COR-L47 (cell line): ENCODE measurements at places on chromosomes 7 and 10.

DNA sequence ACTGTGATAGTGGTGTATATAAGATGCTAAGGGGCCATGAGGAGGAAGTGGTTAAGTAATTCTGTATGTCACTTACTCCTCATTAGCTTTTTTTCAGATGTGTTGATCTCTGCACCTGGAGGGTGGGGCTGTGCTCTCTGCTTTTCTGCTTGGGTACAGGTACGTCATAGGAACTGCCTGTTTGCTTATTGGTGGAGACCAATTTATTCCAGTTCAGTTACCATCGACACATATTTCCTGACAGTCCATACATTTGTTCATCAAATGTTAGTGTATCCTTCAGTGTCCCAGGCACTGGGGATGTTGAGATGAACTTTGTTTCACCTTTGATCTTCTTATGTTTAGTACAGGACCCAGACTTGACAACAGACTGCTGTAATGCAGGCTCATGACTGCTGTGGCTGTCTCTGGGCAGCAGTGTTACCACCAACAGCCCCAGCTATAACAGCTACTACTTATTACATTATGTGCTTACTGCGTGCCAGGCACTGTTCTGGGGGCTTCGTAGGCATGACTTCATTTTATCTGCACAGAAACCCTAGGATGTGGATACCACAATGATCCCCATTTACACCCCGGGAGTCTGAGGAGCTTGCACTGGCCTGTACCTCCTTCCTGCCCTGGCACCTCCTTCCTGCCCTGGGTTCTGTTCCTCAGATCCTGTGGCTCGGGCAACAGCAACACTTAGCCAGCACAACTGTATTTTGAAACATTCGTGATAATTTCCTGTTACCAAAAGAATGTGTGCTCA, 87.4 kb downstream of the BUB3 start:
- no peak for DNase-seq

DNA sequence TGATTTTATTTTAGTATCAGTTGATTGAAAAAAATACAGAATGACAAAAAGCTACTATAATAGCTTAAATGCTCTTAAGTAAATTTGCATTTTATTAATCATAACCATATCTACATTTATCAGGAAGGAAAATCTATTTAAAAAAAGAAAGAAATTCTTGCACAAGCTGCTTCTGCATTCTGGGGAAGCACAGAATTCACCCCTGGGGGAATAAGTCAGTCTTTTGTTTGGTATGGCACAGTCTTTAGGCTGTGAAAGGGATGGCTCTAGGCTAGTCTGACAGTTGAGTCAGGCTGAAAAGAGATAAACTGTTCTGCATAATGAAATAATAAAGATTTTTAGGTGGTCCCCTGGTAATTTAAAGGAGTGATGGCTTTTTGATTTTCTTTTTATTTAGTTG, 37.9 kb downstream of the HTR7 start:
- no peak for DNase-seq

DNA sequence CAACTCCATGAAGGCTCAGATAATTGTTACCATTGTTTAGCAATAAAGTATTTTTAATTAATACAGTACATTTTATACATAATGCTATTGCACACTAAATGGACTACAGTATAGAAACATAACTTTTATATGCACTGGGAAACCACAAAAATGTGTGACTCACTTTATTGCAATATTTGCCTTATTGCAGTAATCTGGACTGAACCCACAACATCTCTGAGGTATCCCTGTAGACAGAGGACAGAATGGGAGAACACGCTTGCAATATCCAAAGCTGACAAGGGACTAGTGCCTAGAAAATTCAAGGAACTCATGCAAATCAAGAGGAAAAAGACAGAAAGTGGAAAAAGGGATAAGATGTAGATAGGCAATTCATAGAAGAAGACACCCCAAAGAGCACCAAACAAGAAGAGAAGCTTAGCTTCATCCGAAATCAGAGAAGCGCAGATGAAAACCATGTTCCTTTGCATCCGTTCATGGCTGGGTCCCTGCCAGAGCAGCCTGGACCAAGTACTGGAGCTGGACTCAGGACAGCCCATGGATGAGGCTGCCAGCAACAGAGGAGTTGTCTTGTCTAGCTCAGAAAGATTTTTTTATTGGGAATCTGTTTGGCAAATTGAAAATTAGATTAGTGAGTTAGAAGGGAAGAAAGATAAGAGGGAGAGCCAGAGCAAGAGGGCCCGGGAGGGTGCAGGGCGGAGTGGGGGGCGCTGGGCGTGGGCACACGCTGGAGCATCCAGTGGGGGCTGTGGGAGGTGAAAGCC, 16.0 kb upstream of the GALNTL5 start:
- DNase-seq = no peak

GRCh38 chr7:139125657-139126056, 16.1 kb upstream of the ZC3HAV1 start:
- no peak for DNase-seq

GRCh38 chr10:96387161-96387560, 28.4 kb upstream of the OPALIN start:
- no peak for DNase-seq

DNA sequence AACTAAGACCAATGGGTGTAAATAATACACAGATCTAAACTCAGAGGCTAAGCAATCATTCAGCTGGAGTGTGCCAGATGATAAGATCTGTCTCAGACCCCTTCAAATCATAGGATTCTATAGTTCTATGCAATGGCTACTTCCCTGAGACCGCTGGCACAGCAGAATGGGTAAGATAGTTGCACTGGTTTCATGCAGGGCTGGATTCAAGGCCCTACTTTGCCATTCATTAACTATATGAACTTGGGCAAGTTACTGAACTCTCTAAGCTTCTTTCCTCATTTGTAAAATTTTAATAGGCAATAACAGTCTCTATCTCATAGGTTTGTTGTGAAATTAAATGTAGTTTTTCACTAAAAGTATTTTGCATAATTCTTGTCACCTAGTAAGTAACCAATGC, 62.0 kb downstream of the TFEC start:
- no peak for DNase-seq

GRCh38 chr10:35129185-35129674, 2.6 kb downstream of the CREM start:
- DNase-seq = no peak

GRCh38 chr10:14518149-14518548, 187.4 kb upstream of the FRMD4A start:
- DNase-seq = no peak

GRCh38 chr7:73706126-73707044, 13.1 kb downstream of the STX1A start:
- peak; percentile 23 for DNase-seq

- no peak for DNase-seq
Measured at GRCh38 chr7:27910326-27910725, 170.4 kb downstream of the TAX1BP1 start.

- no peak for DNase-seq
Measured at GRCh38 chr7:150657526-150657925, 25.3 kb upstream of the GIMAP6 start.

DNA sequence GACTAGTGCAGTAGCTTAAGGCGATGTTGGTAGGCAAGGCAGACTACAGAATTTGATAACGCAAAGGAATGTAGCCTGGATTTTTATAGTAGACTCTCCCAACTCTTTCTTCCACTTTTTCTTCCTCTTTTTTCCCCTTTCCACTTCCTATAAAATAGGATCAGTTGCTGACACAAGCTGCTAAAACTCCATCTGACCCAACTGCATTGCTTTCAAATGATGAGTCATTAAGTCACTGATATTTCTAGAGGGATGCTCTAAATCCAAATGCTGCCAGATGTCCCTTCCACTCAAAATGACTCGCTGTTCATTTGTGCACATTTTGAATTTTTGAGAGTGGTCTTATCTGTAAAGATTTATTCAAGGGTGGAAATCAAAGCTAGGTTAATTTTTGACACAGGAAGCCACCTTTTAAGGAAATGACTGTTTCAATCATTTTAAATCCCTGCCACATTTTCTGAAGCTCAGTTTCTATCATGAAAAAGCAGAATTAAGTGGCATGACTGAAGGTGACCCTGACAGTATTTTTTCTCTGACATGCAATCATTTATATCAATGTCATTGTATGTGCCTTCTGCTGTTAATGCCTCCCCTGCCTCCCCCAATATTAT, 25.8 kb upstream of the SFMBT2 start:
- DNase-seq = no peak

DNA sequence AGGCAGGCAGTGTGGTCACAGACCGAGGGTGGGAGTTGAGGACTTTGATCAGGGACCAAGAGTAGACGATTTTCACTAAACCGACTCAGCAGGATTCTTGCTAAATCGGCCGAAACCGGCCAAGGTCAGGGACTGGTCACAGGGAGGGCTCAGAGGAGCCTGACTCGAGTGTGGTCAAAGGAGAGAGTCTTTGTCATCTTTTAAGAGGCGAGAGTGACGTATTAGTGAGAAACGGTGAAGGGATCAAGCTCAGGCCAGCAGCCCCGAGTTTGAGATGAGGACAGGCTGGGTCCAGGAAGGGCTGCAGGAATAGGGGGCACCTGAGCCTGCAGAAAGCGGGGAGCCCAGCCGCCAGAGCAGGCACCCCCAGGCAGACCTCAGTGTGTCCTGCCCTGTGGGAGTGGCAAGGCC, 41.6 kb upstream of the FAM20C start:
- DNase-seq = no peak

DNA sequence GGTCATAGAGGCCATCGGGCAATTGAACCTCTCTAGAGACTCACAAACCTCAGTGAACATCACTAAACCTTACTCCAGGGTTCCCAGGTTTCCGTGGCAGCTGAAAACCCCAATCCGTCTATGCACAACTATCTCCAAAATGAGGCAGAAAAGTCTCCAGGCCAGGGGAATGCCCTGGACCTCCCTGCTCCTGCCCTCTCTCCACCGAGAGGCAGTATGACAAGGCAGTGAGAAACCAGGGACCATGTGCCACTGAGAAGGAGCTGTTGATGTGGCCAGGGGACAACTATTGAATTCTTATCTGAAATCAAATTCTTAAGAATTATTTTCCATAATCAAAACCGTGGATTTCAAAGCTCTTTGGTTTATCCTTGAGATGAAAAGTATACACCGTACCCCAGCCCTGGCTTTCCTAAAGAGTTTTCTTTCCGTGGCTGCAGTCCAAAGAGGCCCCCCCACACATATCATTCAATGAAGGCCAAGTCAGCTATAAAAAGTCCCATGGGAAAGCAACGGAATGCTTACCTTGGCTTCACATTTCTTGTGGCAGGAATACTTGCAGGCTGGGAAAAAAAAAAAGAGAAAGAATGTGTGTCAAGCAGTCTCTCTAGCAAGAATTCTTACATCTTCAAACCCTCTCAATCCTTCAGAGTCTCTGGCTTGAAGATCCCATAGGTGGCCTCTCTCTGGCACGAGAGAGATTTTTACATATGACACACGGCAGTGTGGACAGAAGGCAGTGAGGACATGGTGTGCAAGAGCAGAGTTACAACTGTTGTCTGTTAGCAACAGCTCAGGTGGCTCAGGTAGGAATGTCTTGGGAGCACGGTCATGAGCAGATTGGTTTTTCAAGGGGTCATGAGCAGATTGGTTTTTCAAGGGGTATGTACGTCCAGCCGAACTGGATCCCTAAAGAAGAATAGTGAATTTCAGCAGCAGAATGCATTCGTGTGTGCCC, 75.2 kb downstream of the TNS3 start:
- no peak for DNase-seq

GRCh38 chr7:107185716-107186115, 16.9 kb downstream of the HBP1 start:
- no peak for DNase-seq

- no peak for DNase-seq
Measured at GRCh38 chr10:27158421-27158820, 3.3 kb downstream of the MASTL start.

DNA sequence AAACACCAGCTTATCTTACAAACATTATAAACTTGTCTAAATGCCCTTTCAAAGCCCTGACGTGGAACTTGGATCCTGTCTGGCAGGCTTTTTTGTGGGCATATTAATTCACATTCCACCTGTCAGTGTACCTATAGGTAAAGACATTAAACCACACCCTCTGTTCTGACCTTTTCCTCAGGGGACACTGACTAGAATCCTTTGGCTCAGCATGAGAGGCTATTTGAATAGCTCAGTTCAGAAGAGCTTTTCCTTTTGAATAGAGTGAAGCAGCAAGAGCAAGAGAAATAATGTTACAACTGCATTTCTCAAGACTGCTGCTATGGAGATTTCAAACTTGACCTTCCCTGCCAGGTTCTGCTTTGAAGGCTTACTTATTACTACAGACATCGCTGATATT, 76.9 kb downstream of the CYP51A1 start:
- peak; percentile 6 for DNase-seq

DNA sequence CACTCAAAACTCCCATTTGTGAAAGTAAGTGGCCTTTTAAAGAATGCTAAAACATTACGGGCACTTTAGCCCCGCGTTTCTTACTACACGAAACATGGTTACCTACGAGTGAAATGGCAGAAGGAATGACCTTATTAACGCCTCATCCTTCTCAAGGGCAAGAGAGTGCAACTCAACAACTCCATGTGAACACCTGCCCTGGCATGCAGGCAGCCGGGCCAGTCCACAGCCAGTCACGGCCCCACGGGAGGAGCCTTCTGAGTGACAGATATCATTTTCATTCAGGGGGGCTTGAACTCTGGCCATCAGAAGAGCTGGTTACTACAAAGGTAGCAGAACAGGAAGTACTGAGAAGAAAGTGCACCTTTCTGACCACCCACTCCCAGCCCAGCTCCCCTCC, 236.1 kb downstream of the PTPRN2 start:
- DNase-seq = no peak

- no peak for DNase-seq
Measured at GRCh38 chr7:11625669-11626068, 206.3 kb downstream of the THSD7A start.

DNA sequence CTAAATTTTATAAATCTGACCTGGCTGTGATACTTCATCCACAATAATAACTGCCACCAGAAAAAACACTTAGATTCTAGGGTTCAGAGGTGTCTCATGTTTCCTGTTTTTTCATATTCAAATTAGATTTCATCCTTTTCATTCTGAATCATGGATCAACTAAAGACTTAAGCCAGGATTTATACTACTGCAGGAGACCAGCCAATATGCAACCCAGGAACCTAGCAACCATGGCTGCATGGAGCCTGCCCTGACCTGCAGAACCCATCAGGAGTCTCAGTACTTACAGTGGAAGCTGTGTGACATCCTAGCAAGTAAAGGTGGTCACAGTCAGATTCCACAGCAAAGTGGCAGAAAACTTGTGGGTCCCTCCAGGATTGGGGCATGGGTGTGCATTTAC, 40.5 kb upstream of the RNF148 start:
- peak; percentile 7 for DNase-seq

DNA sequence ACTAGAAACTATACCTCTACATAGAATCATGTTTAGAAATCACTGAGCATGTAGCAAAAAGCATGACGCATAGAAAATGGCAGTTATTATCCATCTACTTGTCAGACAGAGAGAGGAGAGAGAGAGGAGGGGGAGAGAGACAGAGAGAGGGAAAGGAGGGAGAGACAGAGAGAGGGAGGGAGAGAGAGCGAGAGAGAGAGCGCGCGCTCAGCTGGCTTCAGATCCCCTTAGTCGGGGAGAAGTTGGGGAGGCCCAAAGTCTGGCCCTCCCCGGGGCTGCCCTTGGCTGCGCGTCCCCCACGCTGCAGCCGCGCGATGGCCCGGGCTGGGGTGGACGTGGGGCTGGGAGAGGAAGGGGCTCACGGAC, 37.0 kb downstream of the CNPY1 start:
- DNase-seq = no peak

- DNase-seq = no peak
Measured at GRCh38 chr10:94016727-94017714, 23.3 kb downstream of the PLCE1 start.
